ENCODE measurements at places on chromosomes 2 and 18. TPM values are rescaled to one million over a fixed set of nuclear protein-coding genes. Genes with fewer than 3 reads are reported as not detected.

Gene SIX2
- not detected for total RNA-seq

Gene GALNT13
- 0.17 TPM for total RNA-seq

Gene COL3A1
- total RNA-seq: 925 TPM

Gene TCF23
- total RNA-seq: not detected

Gene DNAH6
- total RNA-seq: under 0.01 TPM

Gene TRIP12
- 210 TPM for total RNA-seq

Gene ATP6V1B1
- 2.1 TPM for total RNA-seq

Gene RAB31
- total RNA-seq: 29.6 TPM

Gene GFPT1
- 53.0 TPM for total RNA-seq

Gene GPR45
- not detected for total RNA-seq

Gene SP5
- not detected for total RNA-seq

Gene INHA
- 0.26 TPM for total RNA-seq

Gene ANO7
- total RNA-seq: 0.50 TPM

Gene ZNF385B
- total RNA-seq: not detected

Gene EML6
- 1.3 TPM for total RNA-seq

Gene LRRC30
- not detected for total RNA-seq

Measured in fibroblast of lung (primary cell).